ENCODE measurements at places on chromosomes 1 and 21.

- no peak for DNase-seq
Observed at GRCh38 chr1:21523297-21523813, 14.1 kb downstream of the ALPL start.

DNA sequence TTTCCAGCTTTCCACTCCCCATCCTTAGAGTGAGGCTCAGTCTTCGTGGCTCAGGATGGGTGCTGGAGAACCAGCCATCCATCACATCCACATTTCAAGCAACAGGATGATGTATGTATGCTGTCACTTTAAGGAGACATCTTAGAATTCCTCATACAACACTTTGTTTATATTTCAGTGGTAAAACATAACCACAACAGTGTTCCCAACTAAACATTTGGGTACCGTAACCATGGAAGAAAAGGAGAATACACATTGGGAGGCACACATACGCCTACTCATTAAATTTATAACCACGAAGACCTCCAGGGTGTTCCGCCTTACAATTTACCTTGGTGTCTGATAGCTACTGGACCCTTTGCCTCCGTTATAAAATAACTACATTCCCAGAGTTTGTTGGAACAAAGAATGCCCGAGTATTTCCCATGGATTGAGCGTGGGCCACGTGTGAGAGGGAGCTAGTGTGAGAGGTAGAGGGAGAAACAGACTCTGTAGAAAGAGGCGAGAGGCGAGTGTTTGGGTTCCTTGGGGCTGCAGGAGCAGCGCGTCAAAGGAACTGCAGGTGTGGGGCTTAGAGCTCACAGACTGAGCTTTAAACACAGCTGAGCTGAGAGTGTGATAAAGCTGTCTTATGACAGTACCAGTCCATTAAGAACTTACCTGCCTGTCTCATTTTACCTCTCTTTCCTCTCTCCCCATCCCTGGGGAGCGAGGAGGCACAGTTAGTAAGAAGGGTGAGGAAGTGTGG lies 111.5 kb upstream of the USP24 start:
- DNase-seq, result no peak

DNA sequence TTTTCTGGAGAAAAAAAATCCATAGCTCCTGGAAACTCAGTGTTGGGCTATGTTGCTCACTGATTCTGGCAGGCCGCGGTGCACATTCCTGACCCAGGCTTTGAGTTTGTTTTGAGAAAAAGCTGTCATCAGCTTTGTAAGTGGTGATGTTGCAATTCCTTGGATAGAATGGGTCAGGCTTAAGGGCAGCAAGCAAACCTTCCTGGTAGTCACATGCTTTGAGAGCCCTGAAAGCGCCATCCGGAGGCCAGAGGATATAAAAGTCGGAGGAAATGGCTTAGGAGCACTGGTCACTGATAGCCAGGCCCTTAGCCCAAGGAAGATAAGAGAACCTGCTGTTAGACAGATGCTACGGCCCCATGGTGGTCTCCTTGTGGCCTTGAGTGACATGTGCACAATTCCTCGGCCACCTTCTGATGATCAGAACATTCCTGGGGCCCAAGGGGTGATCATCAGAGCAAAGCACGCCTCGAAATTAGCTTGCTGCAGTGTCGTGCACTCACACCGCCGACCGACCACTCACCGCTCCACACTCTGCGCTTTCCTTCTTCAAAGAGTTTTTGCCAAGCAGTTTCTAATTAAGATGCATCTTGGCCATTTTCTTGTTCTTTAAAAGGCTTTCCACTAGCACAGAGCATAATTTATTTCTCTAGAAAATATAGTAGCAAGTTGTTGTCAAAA lies 78.6 kb downstream of the MAN1C1 start:
- DNase-seq, result no peak

GRCh38 chr1:235892734-235893413 lies 26.2 kb upstream of the LYST start:
- DNase-seq, result no peak

GRCh38 chr1:46153228-46153627 lies 20.8 kb upstream of the PIK3R3 start:
- no peak for DNase-seq

- DNase-seq, result no peak
Observed at GRCh38 chr21:15140321-15141019, 75.7 kb upstream of the NRIP1 start.

DNA sequence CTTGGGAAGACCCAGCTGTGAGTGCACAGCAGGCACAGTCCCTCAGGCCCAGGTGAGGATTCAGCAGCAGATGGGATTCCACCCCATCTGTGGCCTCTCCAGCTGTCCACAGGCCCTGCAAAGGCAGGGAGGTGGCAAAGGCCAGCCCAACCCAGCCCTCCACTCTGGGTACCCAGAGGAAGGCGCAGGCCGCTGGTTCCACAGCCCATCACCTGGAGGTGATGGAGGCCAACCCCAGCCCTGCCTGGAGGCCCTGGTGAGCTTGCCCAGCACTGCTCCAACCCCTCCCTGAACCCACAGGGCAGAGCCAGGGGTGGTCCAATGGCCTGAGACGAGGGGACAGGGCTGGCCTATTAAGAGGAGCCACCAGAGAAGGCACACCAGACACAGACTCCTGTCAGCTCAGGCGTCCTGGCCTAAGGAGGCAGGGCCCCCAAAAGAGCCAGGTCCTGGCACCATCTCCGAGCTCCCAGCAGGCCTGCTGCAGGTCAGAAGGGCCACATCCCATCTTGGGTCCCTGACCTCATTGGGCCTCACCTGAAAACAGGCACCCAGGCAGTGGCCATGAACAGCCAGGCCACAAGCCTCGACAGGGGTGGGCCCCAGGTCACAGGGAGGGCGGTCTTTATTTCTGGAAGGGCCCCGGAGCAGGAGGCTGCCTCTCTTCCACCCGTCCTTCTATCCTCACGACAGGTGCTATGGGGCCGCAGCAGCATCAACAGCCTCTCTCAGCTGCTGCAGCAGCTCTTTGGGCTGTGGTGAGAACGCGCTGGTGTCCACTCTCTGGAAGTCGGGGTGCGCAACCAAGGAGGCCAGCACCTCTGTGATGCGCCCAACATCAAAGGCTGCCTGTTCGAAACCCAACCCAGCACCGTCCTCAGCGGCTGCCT lies 3.2 kb downstream of the JMJD4 start:
- DNase-seq, result no peak

GRCh38 chr1:63703701-63704107 lies 70.1 kb upstream of the ROR1 start:
- DNase-seq, result no peak
